ENCODE measurements at places on chromosomes 7 and 10.

DNA sequence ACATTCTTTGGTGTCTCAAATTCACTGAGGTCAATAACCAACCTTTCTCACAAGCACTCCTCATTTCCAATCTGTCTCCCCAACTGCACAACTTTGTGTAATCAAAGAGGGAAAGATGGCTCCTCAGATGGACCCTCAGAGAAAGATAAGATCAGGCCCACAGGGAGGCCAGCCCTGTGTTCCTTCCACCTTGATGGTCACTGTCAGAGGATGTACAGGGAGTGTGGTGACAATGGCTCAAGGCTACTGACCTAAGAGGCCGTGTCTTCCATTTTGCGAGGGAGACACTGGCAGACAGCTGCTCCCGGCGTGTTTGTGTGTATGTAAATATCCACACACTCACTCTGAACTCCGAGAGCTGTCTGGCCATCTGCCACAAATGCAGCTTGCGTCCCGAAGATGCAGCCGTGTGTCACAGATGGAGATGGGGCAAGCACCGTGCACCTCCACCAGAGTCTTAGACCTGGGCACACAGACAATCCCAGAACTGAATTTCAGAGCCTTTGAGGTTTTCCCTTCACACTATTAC lies 712.1 kb upstream of the NRP1 start:
- no peak for DNase-seq

- DNase-seq: no peak
Measured at GRCh38 chr7:55534916-55535590, 37.2 kb downstream of the VOPP1 start.

DNA sequence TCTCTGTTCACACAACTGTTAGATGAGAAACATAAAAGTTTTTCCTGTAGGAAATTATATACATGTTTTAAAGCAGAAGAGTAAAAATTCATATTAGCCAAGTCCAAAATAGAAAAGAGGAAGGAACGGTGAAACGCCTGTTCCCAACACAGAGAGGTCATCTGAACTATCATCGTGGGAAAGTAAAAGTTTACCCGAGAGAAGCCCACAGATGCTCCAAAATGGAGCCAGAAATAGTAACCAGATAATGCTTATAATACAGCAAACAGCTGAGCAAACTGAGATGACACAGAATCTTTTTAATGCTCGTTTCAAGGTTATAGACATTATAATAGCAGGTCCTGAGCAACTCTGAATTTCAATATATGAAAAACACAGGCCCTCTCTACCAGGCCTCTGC lies 24.5 kb downstream of the FRMD4A start:
- no peak for DNase-seq

GRCh38 chr7:129134356-129134987 lies 10.0 kb upstream of the TSPAN33 start:
- no peak for DNase-seq

DNA sequence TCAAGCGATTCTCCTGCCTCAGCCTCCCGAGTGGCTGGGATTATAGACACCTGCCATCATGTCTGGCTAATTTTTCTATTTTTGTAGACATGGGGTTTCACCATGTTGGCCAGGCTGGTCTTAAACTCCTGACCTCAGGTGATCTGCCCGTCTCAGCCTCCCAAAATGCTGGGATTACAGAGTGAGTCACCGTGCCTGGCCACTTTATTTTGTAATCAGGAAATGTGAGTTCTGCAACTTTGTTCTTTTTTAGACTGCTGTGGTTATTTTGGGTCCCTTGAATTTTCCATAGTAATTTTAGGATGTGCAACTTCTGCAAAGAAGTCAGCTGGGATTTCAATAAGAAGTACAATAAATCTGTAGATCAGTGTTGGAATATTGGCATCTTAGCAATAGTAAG lies 96.8 kb downstream of the CYTH3 start:
- DNase-seq: no peak

GRCh38 chr10:17064435-17064834 lies 65.2 kb downstream of the CUBN start:
- DNase-seq: no peak

DNA sequence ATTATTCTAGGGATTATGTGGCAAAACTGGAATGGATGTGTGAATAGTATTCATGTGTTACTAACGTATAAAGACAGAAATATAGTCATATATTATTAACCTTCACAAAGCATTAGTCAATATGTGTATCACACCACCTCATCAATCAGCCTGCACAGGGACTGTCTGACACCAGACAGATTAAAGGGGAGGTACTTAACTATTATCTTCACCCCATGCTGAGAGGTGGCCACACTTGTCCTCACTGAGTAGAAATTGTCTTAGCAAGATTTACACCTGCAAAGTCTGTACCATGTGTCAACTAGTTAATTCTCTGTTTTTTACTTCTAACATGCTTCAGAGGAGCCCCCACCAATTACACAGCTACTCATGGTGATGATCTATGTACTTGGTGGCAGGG lies 146.3 kb upstream of the LRGUK start:
- DNase-seq: no peak

- DNase-seq: no peak
Measured at GRCh38 chr10:14648005-14648765, 126.5 kb downstream of the FAM107B start.

GRCh38 chr7:47389923-47390630 lies 191.8 kb downstream of the TNS3 start:
- peak; percentile 44 for DNase-seq
